Right atrium auricular region (tissue), 2 donors: ENCODE measurements at places on chromosomes 11 and 22. TPM values are rescaled to one million over a fixed set of nuclear protein-coding genes. Genes with fewer than 3 reads are reported as not detected.
A peak's percentile ranks its signal among the peaks of the same experiment; 100 is the strongest.

DNA sequence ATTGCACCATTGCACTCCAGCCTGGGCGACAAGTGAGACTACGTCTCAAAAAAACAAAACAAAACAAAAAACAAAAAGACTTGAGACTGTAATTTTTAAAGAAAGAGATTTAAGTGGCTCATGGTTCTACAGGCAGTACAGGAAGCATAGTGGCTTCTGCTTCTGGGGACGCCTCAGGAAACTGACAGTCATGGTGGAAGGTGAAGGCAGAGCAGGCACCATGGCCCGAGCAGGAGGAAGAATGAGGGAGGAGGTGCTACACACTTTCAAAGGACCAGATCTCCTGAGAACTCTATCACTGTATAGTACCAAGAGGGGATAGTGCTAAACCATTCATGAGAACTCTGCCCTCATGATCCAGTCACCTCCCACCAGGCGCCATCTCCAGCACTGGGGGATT is 52.0 kb downstream of the CBL start:
- no peaks in the 10 kb centered on the region for H3K36me3 ChIP-seq
- no peak overlapping the region for H3K4me3 ChIP-seq
- no peaks in the 10 kb centered on the region for H3K27me3 ChIP-seq
- H3K4me1 ChIP-seq: peaks cover 13% of the 10 kb centered on the region
- H3K27ac ChIP-seq: no peak overlapping the region

- H3K4me3 ChIP-seq: no peak overlapping the region
- H3K27me3 ChIP-seq: no peaks in the 10 kb centered on the region
- no peaks in the 10 kb centered on the region for H3K36me3 ChIP-seq
- no peak overlapping the region for H3K27ac ChIP-seq
These were observed 13.4 kb downstream of the CRYBA4 start for GRCh38 chr22:26635117-26635516.

GRCh38 chr22:38097058-38097457 is 13.1 kb upstream of the SLC16A8 start:
- H3K27me3 ChIP-seq: no peaks in the 10 kb centered on the region
- no peak overlapping the region for H3K27ac ChIP-seq
- DNase-seq: no peak
- no peaks in the 10 kb centered on the region for H3K36me3 ChIP-seq
- no peak overlapping the region for H3K4me3 ChIP-seq

GRCh38 chr11:80469871-80470270 is 1029.0 kb upstream of the TENM4 start:
- no peak overlapping the region for H3K4me3 ChIP-seq
- H3K36me3 ChIP-seq: no peaks in the 10 kb centered on the region
- no peaks in the 10 kb centered on the region for H3K4me1 ChIP-seq
- H3K27ac ChIP-seq: no peak overlapping the region

GRCh38 chr11:12695873-12696272 is 21.7 kb downstream of the TEAD1 start:
- H3K27me3 ChIP-seq: no peaks in the 10 kb centered on the region
- no peak for DNase-seq
- H3K27ac ChIP-seq: peak overlapping the region; percentile 91
- no peaks in the 10 kb centered on the region for H3K36me3 ChIP-seq

DNA sequence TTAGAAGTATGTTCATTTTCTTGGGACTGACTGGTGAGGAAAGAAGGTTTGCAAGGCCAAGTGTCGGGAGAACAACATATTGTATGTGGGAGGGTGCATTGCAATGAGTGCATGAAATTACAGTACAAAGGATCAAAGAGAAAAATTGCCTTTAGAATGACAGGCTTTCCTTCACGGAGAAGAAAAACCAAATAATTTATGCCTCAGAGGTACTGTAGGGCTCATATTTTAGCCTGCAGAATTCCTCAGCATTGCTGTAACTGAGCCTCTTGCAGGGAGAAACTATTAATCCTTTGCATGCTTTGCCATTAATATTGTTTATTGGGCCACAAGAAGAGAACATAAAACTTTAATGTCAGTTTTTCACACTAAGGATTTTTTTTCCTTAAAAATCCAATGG is 60.1 kb downstream of the LRRC4C start:
- no peak overlapping the region for H3K4me3 ChIP-seq
- H3K4me1 ChIP-seq: no peaks in the 10 kb centered on the region
- H3K27me3 ChIP-seq: no peaks in the 10 kb centered on the region
- no peak overlapping the region for H3K27ac ChIP-seq
- H3K36me3 ChIP-seq: no peaks in the 10 kb centered on the region
- no peak for DNase-seq

DNA sequence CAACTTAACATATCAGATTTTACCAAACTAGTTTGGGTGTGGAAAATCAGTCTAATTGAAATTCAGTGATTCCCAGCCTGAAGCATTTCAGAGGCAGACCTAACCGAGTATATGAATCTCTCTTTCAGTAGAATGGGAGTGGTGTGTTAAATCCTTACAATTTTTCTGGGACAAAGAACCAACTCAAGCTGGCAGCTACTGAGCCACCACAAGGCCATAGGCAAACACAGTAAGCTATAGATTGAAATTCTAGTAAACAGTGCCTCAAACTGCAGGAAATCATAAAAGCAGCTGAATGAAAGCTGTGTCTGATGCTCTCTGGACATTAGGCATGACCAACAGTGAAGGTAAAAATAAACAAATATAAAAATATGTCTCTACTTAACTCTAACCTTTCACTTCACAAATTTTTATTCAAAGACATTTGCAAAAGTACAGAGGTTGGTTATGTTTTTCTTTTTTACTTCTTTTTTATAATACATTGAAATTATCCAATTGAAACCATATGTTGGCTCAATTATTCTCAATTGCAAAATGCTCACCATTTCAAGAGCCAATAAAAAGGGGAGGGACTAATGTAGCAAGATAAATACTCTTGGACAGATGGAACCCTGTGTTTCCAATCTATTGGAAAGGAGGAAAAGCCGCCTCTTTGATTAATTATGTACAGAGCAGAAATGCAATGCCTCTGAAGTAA is 35.8 kb upstream of the FIBIN start:
- DNase-seq: no peak
- no peaks in the 10 kb centered on the region for H3K4me1 ChIP-seq
- no peak overlapping the region for H3K27ac ChIP-seq
- no peaks in the 10 kb centered on the region for H3K36me3 ChIP-seq
- no peaks in the 10 kb centered on the region for H3K27me3 ChIP-seq

GRCh38 chr11:116422956-116423600 is 349.7 kb downstream of the BUD13 start:
- no peak for DNase-seq
- H3K4me3 ChIP-seq: no peak overlapping the region

GRCh38 chr11:6894097-6894496 is 1.8 kb upstream of the OR2D2 start:
- no peaks in the 10 kb centered on the region for H3K4me1 ChIP-seq
- H3K27ac ChIP-seq: no peak overlapping the region
- no peak for DNase-seq
- H3K4me3 ChIP-seq: no peak overlapping the region

DNA sequence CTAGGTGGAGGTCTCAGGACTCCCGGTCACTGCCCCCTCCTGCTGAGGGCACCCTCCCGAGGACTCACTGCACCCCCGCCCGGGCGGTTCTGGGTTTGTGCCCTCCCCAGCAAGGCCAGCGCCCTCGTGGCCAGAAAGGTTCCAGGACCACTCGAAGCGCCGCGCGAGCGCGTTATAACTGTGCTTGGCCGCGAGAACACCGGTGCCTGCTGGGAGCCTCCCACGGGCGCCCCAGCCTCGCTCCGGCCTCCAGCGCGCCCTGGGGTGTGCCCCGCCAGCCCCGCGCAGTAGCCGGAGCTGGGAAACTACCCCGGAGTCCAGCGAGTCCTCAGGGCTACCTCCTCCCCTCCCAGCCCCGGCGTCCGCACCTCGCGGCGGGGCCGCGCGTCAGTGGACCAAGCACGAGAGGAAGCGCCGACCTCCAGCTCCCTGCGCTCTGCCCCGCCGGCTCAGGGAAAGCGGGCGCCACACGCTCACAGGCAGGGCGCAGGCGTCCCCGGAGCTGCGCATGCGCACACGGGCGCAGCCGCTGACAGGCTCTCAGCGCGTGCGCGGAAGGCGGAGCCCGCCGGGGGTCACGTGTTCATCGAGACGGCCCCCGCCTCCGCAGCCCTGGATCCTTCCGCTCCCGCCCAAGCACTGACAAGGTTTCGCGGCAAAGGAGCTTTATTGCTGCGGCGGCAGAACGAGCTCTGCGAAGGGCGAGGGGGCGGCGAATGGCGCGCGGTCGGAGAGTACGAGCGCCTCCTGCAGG is at the start of gene SCO2:
Gene SCO2 (minus strand): TSS at position 495 of the 754 bp plus-strand sequence. CDS start 1,187 bp downstream, outside the sequence.
- no peaks in the 10 kb centered on the region for H3K4me1 ChIP-seq
- H3K4me3 ChIP-seq: peak within 1 kb of the TSS; percentile 85
- no peaks in the 10 kb centered on the region for H3K27me3 ChIP-seq
- H3K36me3 ChIP-seq: peaks cover 34% of the 10 kb centered on the region
- H3K27ac ChIP-seq: peak within 1 kb of the TSS; percentile 86

DNA sequence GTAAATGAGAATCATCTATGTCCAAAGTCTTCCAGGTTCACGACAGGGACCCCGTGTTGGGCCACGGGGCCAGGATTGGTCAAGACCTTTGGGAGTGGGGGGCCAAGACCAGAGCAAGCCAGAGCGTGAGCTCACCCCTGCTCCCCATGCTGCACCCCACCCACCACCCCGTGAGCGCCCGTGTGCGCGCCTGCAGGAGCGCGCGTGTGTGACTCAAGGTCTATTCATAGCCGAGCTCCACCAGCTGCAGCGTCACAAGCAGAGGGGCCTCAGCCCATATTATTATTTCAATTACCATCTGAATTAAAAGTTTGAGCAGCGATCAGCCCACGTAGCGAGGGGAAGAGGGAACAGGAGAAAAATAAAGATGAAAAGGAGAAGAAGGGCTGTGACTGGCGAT is 5.2 kb downstream of the KCNJ4 start:
- no peaks in the 10 kb centered on the region for H3K36me3 ChIP-seq
- no peak overlapping the region for H3K4me3 ChIP-seq
- H3K27ac ChIP-seq: peak overlapping the region; percentile 91
- peaks cover 4% of the 10 kb centered on the region for H3K4me1 ChIP-seq

- no peak overlapping the region for H3K4me3 ChIP-seq
- no peaks in the 10 kb centered on the region for H3K4me1 ChIP-seq
- no peaks in the 10 kb centered on the region for H3K36me3 ChIP-seq
- H3K27ac ChIP-seq: peak overlapping the region; percentile 22
- H3K27me3 ChIP-seq: no peaks in the 10 kb centered on the region
These were observed 1.7 kb downstream of the NCF4 start for GRCh38 chr22:36862251-36863242.

GRCh38 chr11:65572356-65573051 is at the start of gene FAM89B:
Gene FAM89B, plus strand, starts transcription at chr11:65572538. Its CDS starts 132 bp downstream, at chr11:65572670.
- DNase-seq: peak; percentile 94
- peak within 1 kb of the TSS; percentile 52 for H3K4me3 ChIP-seq
- peak within 1 kb of the TSS; percentile 94 for H3K27ac ChIP-seq
- H3K4me1 ChIP-seq: peaks cover 3% of the 10 kb centered on the region

DNA sequence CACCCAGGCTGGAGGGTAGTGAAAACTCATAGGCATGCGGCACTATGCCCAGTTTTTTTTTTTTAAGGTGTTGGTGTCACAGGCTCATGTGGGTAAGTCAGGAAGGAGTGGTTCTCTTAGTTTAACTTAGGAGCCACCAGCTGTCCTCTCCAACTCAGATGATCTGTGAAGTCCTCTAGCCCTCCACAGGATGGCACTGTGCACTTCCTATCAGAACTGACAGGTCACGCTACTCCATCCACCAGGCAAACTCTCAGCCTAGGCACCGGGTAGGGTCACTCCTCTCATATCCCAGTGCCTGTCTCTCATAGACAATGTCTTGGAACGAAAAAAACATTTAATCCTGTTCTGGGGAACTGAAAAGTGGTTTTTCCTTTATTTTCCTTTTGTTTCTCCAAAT is 16.5 kb downstream of the NAP1L4 start:
- H3K4me1 ChIP-seq: peaks cover 13% of the 10 kb centered on the region
- no peak for DNase-seq
- no peak overlapping the region for H3K27ac ChIP-seq
- H3K4me3 ChIP-seq: no peak overlapping the region
- no peaks in the 10 kb centered on the region for H3K27me3 ChIP-seq
- peaks cover 67% of the 10 kb centered on the region for H3K36me3 ChIP-seq

DNA sequence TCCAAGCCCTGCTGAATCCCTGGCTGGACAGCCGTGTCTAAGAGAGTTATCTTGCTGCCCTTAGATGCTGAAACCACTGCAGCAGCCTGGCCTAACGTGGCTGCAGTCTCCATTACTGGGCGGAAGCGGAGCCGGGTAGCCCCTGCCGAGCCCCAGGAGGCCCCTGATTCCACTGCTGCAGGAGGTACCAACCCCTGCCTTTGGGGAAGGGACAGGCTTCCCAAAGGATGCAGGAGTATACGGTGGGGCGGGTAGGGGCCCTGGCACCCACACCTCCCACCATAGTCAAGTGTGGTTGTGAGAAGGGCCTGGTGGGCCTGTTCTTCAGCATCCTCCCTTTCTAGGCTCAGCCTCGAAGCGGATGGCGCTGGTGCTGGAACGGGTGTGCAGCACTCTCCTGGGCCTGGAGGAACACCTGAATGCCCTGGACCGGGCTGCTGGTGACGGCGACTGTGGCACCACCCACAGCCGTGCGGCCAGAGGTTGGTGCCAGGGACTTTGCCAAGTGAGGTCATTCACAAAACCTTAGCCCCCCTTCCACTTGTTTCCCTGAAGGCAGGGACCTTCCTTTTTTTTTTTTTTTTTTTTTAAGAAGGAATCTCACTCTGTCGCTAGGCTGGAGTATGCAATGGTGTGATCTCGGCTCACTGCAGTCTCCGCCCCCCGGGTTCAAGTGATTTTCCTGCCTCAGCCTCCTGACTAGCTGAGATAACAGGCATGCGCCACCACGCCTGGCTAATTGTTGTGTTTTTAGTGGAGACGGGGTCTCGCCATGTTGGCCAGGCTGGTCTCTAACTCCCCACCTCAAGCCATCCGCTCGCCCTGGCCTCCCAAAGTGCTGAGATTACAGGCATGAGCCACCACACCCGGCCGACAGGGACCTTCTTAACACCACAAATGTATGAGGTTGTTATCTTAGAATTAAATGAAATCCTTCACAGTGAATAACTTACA is 11.0 kb downstream of the TKFC start:
- H3K27me3 ChIP-seq: no peaks in the 10 kb centered on the region
- no peak for DNase-seq

DNA sequence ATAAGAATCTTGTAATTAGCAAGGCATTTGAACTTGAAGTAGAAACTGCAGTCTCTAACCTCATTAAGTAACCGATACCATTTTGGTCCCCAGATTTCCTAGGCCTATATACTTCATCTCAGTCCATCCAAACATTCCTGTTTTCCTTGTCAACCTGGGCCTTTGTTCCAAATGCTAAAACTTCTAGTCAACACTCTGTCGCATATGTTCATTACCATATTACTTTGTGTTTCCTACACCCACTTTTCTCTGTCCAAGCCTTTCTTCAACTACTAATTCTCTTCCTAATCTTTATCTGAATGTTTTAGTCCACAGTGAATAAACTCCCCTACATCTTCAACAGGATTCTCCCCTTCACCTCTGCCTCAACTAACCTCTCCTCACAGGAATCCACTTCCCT is 31.4 kb downstream of the MTMR2 start:
- H3K27me3 ChIP-seq: no peaks in the 10 kb centered on the region
- no peak overlapping the region for H3K4me3 ChIP-seq
- H3K36me3 ChIP-seq: peaks cover under 1% of the 10 kb centered on the region

GRCh38 chr11:36454941-36455631 is 55.0 kb downstream of the TRAF6 start:
- H3K27me3 ChIP-seq: no peaks in the 10 kb centered on the region

GRAP2 gene
- total RNA-seq: 2.4 TPM

INPP5J gene
- 17.6 TPM for total RNA-seq

ATL3 gene
- 17.9 TPM for total RNA-seq

PLAAT2 gene
- total RNA-seq: not detected

CNTF gene
- 0.30 TPM for total RNA-seq

SERPING1 gene
- 210 TPM for total RNA-seq

PIM3 gene
- 66.9 TPM for total RNA-seq

VWCE gene
- 0.94 TPM for total RNA-seq

NXPE4 gene
- not detected for total RNA-seq

ARHGAP8 gene
- total RNA-seq: not detected
